ENCODE measurements at places on chromosomes 13 and 19.
A peak's percentile ranks its signal among the peaks of the same experiment; 100 is the strongest.

GRCh38 chr13:92197669-92198068 is 799.2 kb downstream of the GPC5 start:
- no peak for DNase-seq

GRCh38 chr19:58067240-58067912 is 8.3 kb downstream of the ZNF135 start:
- no peak for DNase-seq

DNA sequence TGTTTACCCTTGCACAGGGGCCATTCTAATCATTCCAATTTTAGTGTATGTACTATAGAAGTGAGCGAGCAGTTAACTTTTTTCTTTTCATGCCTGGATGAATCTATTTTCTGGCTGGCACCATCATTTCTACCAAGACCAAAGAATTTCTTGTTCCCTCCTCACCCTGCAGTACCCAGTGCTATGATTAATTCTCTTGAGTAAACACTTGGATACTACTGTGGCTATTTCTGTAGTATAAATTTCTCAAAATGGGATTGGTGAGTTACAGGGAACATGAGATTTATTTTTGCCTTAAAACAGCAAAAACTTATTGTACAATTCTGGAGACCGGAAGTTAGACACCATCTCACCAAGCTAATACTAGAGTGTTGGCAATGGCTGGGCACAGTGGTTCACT is 7.6 kb downstream of the ZNF446 start:
- no peak for DNase-seq

- no peak for DNase-seq
Observed at GRCh38 chr13:60881507-60881906, 484.5 kb downstream of the TDRD3 start.

- no peak for DNase-seq
Observed at GRCh38 chr13:29572575-29572974, 22.9 kb downstream of the SLC7A1 start.

- DNase-seq: no peak
Observed at GRCh38 chr13:98504371-98504963, 72.4 kb downstream of the STK24 start.

GRCh38 chr19:30227012-30227621 is 145.1 kb upstream of the ZNF536 start:
- no peak for DNase-seq

GRCh38 chr13:48675247-48675646 is 21.5 kb downstream of the CYSLTR2 start:
- no peak for DNase-seq

- DNase-seq: no peak
Observed at GRCh38 chr13:70042193-70042592, 65.4 kb upstream of the ATXN8OS start.

DNA sequence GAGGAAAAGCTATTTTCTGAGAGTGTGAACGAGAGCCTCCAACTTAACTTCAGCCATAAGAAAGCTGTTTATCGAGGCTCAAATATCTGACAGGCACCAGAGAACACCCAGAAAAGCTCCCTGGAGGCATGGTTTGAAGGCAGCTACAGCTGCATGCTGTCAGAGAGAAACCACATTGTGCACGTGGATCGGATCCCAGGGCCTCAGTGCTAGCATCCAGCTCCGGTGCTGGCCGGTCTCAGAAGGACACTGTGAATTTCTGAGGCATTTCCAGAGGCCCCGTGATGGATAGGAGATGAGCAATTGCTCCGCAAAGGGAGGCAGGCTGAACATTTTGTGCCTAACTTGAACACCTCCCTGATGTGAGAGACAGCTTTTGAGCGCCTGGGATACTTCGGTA is 315.7 kb downstream of the FGF9 start:
- DNase-seq: no peak

DNA sequence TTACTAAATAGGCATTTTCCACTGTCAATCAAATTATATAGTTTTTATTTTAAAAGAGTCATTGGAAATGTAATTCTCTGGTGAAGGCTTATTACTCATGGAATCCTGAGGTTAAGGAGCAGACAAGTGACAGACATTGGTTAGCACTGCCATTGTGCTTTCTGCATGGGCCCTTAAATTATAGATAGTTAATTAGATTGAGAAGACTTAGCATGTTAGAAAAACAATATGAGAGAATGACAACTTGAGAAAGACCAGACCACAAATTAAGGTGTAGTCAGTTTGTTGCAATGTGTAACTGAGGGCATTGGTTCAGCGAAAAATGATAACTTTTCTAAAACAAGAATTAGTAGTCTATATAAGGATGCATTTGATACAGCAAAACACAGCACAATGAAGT is 195.5 kb downstream of the SLITRK6 start:
- no peak for DNase-seq

DNA sequence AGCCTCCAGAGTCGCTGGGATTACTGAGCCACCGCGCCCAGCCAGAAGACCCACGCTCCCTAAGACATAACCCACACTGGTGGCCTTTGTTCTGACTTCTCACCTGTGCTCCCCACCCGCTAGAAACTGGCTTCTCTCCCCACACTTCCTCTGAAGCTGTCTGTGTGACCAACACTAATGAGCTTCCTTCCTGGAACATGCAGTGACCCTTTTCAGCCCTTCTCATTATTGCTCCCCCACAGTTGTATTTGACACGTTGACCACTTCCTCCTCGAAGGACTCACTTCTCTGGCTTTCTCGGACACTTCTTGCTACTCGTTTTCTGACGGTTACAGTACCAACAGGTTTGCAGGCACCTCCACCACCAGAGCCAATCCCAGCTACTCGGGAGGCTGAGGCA is 10.9 kb downstream of the NCR1 start:
- DNase-seq: no peak

DNA sequence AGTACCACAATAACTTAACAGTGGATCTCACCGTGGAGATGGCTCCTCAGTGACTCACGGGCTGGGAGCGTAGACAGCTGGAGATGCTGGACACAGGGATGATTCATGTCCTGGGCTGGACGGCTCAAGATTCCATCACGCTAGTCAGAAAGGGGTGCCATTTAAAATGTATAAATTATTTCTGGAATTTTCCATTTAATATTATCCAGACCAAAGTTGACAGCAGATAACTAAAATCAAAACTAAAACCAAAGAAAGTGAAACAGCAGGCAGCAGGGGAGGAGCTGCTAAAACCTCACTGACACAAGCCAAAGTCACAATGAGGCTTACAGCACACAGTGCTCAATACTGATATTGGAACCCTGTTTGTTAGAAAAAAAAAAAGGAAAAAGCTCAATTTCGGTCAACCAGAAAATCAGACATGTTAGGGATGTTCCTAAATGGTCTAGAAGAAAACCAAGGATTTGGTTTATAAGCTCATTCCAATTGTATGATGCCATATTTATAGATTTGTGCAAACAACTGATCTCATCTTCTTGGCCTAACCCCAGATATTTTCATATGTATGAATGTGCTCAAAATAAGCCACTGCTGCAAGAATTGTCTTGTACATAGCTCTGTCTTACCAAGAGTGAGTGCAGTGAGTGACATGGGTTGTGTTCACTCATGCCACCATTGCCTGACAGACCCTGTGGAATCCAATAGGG is 111.8 kb downstream of the SACS start:
- no peak for DNase-seq

DNA sequence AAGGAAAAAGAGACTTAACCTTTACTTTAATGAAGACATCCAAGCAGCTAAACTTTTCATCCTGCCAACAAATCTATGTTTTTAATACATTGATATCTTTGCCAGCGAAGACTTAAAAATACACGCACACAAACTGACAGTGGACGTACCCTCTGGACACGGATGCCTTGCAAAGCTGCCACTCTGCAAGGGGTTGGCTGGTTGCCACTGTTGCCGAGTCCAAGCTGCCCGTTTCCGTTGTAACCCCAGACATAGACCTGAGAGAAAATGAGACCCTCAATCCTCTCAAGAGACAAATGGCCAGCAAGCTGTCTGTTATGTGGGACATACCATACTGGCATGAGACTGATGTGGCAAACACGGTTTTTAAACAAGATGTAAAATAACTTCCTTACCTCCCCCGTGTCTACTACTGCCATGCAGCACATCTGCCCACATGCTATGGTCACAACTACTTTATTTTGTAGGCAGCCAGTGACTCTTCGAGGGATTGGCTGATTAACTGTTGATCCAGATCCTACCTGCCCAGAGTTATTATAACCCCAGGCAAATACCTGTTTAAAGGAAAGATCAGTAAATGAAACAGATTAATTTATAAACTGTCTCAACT is 21.2 kb downstream of the RCBTB2 start:
- DNase-seq: no peak

DNA sequence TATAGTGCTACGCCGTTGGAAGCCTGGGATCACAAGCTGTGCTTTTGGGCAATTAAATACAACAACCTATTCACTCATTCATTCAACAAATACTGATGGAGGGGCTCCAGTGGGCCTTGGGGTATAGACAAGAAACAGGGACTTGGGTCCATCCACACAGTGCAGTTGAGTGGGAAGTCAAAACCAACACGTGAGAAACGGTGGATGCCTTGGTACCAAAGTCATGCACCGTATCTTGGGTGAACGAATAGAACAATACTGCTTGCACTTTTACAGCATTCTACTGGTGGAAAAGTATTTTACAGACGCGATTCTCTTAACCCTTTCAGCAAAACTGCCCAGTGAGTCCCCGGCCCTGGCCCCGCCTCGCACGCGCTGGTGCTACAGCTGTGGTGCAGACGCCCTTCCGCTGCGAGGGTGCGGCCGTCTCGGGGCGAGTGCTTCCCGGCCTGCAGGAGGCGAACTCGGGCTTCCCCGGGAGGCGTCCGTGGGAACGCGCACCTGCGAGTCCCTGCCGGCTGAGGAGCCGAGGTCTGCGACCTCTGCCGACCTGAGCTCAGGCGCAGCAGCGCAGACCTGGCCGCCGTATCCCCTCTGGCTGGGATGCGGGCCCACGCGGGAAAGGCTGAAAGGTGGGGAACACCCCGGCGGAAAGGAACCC is 8.3 kb downstream of the TNFRSF19 start:
- DNase-seq: peak; percentile 42

- no peak for DNase-seq
Observed at GRCh38 chr19:47267350-47267759, 7.3 kb upstream of the INAFM1 start.

- DNase-seq: no peak
Observed at GRCh38 chr19:28472843-28473242, 740.1 kb downstream of the UQCRFS1 start.

DNA sequence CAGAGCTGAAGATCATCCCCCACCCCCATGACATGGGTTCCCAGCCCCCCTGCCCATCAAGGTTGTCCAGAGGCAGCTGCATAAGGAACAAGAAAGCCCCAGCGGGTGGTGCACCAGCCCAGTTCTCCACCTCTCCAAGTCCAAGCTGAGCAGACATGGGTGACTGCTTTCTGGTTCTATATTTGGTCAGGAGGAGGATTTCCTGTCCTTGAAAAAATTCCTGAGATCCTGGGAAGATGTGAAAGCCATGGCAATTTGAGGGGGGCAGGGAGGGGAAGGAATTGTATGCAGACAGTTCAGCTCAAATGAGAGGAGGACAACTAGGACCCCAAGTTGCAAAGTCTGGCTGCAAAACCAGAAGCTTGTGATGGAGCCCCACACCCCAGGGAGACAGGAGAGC is 55.4 kb upstream of the ADGRE5 start:
- peak; percentile 13 for DNase-seq

- no peak for DNase-seq
Observed at GRCh38 chr13:103431856-103432255, 365.6 kb upstream of the SLC10A2 start.

DNA sequence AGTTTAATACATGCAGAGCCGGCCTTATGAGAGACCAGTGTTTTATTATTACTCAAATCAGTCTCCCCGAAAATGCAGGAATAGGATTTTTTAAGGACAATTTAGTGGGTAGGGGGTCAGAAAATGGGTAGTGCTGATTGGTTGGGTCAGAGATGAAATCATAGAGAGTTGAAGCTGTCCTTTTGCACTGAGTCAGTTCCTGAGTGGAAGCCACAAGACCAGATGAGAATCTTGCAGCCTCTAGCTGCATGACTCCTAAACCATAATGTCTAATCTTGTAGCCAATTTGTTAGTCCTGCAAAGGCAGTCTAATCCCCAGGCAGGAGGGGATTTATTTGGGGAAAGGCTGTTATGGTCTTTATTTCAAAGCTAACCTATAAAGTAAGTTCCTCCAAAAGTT is 1163.9 kb downstream of the DIAPH3 start:
- DNase-seq: no peak

DNA sequence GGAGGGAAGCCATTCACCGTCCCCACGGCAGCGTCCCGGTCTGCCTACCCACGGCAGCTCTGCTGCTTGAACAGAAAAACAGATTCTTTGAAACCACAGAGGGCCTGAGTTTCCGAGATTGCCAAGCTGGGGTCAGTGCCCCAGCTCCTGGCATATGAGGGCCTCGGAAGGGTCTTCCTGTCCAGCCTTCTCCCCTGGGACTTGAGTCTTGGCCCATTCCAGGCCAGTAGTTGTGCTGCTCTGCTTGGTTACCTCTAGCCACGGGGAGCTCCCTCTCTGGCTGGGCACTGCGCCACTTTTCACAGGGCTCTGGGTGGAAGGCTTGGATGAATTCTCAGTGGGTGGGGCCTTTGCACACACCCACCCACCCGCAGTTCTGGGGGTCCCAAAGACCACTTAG is 8.6 kb upstream of the SPIB start:
- no peak for DNase-seq

GRCh38 chr13:98512774-98513665 is 63.9 kb downstream of the STK24 start:
- no peak for DNase-seq

DNA sequence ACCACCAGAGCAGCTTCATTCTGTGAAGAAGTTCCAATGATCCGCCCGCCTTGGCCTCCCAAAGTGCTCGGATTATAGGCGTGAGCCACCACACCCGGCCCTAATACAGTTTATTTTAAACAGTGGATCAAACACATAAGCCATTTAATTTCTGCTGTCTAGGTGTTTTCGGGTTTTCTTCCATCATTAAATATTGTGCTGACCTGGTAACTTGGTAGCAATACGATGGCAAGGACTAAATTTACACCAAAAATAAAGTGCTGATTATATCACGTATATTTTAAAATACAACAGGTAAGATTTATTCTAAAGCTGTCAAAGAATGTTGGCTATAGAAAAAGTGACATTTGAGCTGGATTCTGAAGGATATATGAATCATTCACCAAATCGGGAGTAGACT is 1.3 kb downstream of the MED4 start:
- no peak for DNase-seq

DNA sequence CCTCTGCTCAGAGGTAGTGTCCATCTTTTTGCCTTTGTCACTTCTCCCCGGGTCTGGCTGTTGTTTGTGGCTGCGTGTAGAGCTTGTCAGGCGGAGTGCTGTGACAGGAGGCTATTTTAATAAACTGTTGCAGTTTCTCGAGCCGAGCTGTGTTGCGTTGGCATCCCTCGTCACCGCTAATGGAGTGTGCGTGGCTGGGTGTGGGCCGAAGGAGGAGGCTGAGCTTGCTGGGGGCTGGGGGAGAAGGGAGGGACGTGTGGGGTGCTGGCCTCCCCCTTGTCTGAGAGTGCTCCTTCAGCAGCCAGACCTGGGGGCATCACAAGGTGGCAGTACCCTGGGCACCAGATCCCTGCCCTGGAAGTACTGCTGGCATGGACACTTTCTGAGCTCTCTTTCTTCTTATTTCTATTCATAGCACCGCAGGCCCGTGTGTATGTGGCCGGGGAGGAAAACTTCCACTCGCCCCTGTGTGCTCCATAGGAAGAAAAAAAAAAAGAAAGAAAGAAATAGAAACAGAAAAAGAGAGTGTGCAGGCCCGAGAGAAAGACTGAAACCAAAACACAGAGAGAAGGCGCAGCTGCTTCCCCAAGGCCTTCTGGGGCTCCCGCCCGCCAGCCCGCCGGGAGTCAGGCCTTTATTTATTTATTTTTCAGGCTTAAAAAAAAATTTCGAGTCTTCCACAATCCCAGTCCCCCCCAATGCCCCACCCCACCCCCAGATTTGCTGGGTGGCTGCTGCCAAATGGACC is 27.0 kb downstream of the NFIX start:
- DNase-seq: no peak

Measured in NT2/D1 (cell line).